ENCODE measurements at places on chromosomes 5 and 9.

DNA sequence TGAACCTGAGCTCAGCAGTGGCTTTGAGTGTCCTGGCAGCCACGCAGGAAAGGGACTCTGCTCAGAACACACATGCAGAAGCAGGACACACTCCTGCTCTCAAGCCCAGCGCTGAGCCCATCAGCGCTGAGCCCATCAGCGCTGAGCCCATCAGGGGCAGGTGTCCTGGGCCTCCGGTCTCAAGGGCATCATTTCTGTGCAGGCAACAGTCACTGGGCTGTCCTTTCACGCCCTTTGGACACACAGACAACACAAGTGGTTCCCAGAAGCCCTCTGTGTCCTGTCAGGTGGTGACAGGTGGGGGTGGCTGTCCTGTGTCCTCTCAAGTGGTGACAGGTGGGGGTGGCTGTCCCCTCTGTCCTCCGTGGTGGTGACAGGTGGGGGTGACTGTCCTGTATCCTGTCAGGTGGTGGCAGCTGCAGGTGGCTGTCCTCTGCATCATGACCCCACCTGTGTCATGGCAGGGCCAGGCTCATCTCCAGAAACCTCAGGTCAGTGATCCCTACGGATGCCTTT is 39.0 kb upstream of the CLPTM1L start:
- no peak for DNase-seq

GRCh38 chr9:68970151-68970550 is 43.8 kb downstream of the PRKACG start:
- no peak for DNase-seq

DNA sequence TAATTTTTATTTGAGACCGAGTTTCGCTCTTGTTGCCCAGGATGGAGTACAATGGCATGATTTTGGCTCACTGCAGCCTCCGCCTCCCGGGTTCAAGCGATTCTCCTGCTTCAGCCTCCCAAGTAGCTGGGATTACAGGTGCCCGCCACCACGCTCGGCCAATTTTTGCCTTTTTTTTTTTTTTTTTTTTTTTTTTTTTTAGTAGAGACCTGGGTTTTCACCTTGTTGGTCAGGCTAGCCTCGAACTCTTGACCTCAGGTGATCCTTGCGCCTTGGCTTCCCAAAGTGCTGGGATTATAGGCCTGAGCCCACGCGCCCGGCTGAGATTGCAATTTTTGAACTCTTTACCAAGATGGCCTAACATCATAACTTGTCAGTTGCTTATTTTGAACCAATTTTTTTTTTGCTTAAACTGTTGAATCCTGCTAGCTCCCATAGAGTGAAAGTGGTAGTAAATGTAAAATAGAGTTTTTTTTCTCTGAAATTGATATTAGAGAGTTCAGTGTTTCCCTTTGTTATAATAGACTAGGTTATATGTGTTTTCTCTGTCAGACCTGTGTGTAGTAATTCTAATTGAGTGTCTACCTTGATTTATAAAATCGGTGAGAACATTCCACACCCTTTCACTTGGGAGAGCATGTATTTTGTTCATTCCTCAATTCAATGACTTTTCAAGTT is 3.8 kb downstream of the GPBP1 start:
- no peak for DNase-seq

DNA sequence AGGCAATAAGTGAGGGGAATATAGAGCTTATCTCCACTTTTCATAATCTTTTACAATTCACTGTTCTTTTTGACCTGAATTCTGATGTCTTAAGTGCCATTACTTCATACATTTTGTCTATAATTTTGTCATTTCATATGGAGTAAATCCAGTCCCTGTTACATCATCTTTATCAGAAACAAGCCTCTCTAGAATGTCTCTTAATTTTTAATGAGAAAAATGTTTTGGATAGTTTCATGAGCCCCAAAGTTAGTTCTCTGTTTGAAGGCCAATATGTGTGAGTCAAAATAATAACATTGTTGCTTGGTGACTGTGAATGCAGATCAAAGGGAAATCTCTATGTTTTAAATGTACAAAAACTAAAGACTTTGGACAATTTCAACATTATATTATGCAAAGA is 329.6 kb upstream of the ARRDC3 start:
- no peak for DNase-seq

- no peak for DNase-seq
Measured at GRCh38 chr5:163248333-163248732, 189.1 kb upstream of the CCNG1 start.

GRCh38 chr5:52786391-52786790 is 1.3 kb upstream of the ITGA1 start:
- DNase-seq = no peak

DNA sequence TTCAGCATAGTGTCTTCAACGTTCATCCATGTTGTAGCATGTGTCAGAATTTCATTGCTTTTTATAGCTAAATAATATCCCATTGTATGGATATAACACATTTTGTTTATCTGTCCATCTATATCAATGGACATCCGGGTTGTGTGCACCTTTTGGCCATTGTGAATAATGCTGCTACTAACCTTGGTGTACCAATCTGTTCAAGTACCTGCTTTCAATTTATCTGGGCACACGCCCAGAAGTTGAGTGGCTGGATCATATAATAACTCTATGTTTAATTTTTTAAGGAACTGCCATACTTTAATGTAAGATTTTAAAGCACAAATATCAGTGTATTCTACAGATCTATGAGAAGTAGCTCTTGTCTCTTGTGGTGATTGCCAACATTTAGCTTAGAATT is 43.5 kb downstream of the SCAI start:
- no peak for DNase-seq

GRCh38 chr9:70566751-70567150 is 152.3 kb upstream of the KLF9 start:
- no peak for DNase-seq

- DNase-seq = no peak
Measured at GRCh38 chr5:81761270-81761669, 10.4 kb upstream of the SSBP2 start.

DNA sequence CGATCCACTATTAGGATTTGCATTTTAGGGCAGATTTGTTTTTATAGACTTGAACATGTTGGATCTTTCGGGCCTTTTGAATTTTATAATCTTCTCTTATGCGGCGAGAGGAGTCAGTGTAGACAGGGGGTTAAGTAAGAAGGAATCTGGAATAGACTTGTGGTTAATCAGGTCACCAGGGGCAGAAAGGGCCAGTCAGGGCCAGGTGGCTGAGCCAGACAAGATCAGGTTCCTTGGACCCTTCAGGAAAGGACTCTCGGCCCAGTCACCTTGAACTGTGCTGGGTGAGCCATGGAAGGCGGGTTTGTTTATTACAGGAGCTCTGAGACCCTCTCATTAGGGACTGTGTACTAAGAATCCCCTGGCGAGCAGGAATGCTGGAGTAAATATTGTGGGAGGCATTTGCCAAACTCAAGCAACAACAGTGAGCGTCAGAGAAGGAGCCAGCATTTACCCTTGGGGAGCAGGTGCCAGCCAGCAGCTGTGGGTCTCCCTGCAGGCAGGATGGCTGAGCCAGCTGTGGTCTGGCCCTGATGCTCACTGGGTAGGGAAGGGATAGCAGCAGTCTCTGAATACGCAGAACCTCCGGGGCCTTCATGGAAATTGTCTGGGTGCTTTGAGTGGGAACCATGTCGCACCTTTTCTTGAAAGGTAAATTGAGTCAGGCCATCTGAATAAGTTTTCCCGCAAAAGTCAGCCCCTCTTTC is 79.2 kb downstream of the UBE2QL1 start:
- no peak for DNase-seq

GRCh38 chr9:75451505-75451904 is 363.2 kb downstream of the OSTF1 start:
- DNase-seq = no peak

DNA sequence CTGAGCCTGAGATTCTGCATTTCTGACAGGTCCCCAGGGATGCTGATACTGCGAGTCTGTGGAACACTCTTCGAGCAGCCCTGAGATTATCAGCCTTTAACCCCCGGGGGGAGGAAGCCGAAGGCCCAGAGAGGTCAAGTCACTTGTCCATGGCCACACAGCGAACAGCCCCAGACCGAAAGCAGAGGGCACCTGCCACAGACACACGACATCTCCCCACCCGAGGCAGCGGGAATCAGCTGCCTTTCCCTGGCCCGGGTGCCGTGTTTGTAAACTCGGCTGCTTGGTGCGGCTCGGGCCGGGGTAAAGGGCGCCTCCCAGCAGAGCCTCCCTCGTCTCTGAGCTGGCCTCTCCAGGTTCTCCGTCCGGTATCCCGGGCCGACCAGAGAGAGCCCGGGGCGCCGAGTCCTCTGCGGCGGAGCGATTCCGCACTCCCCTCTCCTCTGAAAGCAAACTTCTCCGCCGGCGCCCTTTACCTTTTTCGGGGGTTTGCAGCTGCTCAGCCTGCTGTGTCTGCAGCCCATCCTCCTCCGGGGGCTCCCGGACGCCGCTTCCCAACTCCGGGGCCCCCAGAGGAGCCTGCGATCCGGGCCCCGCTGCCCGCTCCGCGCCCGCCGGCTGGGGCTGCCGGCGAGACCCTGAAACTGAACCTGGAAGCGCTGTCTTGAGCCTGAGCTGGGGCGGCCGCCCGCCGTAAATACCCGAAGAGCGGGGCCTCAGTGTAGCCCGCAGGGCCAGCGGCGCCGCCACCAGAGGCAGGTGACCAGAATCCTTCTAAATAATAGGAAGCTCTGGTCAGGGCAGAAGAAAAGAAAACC is at the start of gene CCDC69:
Gene CCDC69, minus strand, starts transcription at position 646 of the 818 bp plus-strand sequence. Its CDS starts 122 bp downstream, at position 524.
- peak; percentile 52 for DNase-seq

DNA sequence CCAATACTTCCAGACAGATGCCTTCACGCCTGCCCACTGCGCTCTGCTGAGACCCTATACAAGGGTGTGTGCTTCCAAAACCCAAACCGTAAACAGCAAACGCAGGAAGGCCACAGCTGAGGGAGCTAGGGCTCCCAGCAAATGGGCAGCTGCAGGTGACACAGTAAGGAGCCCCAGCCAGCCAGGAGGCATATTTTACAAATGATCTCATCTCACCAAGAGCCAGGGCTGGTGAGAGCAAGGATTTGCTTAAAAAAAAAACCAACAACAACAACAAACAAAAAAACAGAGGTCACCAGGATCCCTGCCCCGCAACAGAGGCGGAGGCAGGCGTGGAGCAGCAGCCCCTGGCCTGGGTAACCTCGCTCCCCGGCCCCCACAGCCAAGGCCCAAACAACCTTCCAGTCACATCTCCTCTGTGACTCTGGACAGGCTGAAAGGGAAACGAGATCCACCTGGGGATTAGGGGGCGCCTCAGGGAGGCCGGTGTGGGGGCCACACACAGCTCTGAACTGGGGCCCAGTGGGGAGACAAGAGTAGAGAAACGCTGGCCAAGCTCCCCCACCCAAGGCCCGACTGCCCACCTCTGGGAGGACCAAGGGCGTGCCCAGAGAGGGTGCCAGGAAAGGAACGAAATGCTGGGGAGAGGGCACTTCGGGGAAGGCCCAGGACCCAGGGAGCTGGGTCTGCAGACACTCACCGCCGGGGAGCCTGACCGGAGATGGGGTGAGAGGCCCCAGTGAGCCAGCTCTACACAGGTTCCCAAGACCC is 3.3 kb downstream of the NACC2 start:
- DNase-seq = no peak

GRCh38 chr5:169063316-169063953 is 237.5 kb downstream of the SLIT3 start:
- DNase-seq = no peak

- DNase-seq = no peak
Measured at GRCh38 chr5:68251386-68251785, 35.8 kb downstream of the PIK3R1 start.
